ENCODE measurements at places on chromosomes 16 and 17.

DNA sequence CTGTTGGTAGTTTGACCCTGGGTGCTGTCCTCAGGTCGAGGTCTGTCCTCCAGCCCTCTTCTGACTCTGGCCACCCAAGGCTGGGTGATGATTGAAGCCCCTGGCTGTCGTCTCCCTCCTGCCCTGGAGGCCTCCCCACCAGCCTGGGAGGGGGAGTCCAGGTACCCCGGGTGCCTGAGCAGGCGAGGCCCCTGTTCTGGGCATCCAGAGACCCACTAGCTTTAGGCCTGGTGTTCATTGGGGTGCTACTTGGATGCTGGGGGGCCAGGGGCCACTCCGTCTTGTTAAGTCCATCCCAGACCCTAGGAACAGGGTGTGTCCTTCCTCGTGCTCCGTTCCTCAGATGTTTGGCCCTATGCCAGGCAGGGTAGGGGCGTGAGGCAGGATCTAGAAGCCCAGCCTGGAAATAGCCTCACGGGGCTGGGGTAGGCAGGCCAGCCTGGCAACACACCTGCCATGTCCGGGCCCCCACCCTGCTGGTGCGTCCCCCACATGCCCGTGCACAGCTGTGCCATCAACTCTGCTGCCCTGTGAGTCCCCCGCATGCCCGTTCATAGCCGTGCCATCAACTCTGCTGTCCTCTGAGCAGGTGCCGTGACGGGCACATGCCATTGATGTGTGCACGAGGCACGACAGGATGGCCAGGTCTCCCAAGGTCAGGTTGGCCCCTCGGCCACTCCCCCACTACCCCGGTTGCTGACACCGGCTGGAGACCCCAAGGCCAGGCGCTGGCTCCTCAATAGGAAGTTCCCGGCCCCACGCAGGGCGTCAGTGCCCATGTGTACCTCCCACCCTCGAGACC, 36.9 kb downstream of the GINS2 start:
- DNase-seq, result no peak

- DNase-seq, result no peak
These were observed 186.4 kb upstream of the ERCC4 start for GRCh38 chr16:13733561-13733960.

- DNase-seq, result no peak
These were observed 763 bp upstream of the TOM1L1 start for GRCh38 chr17:54899721-54900456.

GRCh38 chr16:35386619-35387018, 1927.2 kb downstream of the TP53TG3F start:
- no peak for DNase-seq

DNA sequence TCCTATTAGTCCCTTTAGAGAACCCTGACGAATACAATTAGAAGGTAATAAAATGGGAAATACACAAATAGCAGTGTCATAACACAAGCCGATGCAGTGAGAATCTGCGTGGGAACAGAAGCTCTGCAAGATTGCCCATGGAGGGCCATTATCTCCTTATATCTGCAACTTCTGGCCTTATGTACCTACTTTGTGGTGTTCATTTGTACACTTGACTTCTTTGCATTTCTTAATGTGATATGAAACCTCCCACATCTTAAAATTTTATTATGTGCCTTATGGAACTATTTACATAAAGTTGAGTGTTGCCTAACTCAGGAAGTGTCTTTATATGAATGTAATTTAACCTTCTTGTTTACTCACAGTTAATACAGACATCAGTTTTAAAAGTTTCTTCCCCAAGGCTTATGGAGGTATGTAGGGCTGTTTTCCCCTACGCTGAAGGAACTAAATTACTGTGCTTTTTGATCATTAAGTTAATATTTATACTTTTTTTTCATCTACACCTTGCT, 10.1 kb upstream of the TANC2 start:
- DNase-seq, result no peak

DNA sequence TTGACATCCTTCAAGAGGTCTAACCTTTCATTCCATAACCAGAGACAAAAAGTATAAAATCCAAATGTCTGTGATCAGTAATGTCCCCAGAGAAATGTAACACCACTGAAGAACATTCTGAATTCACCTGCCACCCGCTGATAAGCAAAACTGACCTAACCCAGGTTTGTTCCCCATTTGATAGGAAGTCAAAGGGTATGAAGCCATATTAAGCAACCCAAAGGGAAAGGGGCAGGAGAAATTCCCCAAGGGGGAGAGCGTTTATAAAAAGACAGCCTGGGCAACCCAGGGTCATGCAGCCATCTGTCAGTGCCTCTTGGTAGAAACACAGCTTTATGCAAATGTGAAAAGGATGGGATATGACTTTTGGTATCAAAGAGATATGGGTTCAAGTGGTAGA, 30.7 kb upstream of the PIK3R6 start:
- DNase-seq, result no peak

DNA sequence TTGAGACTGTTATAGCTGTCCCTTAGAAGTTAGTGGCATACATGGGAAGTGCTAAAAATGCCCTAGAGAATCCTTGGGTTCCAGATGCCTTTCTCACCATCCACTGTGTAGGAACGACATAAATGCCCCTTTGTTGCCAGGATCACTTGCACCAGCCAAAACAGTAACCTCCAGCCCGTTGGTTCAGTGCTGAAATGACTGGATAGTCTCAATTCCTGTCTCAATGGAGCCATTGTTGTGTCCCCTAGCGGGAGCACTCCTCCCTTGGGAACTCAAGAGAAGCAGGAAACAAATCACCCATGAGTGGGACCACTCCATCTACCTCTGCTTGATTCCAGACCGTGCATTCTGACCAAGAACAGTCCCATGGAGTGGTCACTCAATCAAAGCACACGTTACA, 23.1 kb downstream of the MPHOSPH6 start:
- no peak for DNase-seq

DNA sequence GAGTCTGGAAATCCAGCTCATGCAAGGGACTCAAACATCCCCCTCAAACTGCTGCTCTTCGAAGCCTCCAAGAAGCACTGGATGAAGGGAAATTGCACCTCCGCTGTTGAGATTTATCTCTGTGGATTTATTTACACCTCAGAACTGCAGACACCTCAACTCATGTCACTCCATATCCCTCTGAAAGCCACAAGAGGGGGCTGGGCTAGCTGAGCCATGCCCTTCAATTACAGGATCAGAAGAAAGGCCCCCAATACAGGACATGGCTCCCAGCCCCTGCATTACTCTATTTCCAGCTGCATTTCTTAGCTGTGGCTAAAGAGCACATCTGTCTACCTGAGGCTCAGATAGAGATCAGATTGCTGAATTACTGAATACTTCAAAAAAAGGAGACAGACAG, 103.1 kb upstream of the DYNLRB2 start:
- DNase-seq, result no peak

DNA sequence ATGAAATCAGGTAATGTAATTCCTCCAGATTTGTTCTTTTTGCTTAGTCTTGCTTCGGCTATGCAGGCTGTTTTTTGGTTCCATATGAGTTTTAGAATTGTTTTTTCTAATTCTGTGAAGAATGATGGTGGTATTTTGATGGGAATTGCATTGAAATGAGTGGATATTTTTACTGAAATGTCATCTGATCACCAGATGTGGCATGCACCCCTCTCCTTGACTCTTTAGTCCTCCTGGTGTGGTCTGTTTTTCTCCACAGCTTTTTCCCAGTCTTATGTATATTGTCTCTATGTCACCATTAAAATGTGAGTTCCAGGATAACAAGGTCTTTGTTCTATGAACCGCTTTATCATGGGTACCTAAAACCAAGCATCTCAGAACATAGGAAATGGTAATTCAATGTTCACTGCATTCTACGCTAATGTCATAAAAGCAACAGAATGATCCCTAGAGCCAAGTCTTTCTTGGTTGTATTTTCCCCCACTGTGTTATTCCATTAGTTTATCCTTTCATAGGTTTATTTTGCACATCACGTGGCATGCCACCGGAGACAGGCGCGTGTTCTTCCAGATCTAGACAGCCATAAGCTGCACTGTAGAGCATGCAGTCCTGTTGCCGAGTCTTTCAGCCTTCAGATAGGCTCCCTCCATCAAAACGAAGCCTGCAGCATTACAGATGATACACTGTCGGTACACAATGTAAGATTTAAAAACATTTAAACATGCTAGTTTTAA, 172.5 kb downstream of the RPTOR start:
- no peak for DNase-seq

DNA sequence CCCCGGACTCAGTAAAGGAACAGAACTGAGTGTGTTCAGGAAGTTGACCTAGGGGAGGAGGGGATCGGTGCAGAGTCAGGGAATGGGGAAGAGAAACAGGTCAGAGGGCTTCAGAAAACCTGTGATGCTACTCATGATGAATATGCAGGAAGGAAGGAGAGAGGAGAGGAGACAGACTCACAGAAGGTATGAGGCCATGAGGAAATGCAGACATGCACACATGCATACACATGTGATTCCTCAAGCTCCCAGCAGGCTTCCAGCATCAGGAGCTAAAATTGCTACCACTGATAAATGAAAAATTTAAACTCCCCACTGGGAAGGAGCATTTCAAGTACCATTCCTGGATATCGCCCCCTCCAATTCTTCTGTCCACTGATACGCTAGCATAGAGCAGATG, 262.6 kb downstream of the SLC39A11 start:
- no peak for DNase-seq

- DNase-seq, result no peak
These were observed 19.0 kb upstream of the ITPRIPL2 start for GRCh38 chr16:19094542-19095365.
